ENCODE measurements at places on chromosomes 12 and 14. TPM values are rescaled to one million over a fixed set of nuclear protein-coding genes. Genes with fewer than 3 reads are reported as not detected.

DNA sequence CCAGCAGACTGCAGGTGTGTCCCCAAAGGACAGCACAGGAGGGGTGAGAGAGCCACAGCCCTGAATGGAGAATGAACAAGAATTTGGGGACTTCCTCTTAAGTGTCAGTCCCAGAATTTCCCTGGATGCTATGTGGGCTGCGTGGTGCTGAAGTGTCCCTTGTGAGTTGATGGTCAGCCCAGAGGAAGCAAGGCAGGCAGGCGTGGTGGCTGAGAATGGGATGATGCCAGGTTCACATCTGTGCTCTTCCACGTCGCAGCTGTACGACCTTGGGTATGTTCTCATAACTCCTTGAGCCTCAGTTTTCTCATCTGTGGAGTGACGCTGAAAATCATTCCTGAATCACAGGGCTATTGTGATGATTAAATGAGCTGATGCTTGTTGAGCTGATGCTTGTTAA is 62.1 kb upstream of the GPATCH2L start:
- H3K4me3 ChIP-seq: no peak overlapping the region

DNA sequence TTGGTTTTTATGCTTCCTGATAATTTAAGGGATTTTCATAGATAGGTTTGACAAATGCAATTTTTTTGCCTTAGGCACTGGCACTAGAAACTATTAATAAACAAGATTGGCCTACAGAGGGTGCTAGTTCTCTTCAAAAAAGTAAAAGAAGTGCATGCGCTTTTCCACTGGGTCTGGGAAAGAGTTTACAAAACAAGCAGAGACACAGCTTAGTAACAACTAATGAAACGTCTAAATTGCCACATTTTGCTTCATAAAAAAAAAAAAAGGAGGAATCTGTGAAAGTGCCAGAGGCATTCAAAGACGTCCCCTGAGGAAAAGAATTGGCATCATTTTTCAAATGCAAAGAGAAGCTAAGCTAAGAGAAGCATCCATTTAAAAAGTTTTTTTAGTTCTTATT is 58.3 kb upstream of the EEA1 start:
- H3K36me3 ChIP-seq: no peaks in the 10 kb centered on the region
- peak; percentile 78 for DNase-seq

Gene TMTC3
- polyA plus RNA-seq: 6.3 TPM

DNA sequence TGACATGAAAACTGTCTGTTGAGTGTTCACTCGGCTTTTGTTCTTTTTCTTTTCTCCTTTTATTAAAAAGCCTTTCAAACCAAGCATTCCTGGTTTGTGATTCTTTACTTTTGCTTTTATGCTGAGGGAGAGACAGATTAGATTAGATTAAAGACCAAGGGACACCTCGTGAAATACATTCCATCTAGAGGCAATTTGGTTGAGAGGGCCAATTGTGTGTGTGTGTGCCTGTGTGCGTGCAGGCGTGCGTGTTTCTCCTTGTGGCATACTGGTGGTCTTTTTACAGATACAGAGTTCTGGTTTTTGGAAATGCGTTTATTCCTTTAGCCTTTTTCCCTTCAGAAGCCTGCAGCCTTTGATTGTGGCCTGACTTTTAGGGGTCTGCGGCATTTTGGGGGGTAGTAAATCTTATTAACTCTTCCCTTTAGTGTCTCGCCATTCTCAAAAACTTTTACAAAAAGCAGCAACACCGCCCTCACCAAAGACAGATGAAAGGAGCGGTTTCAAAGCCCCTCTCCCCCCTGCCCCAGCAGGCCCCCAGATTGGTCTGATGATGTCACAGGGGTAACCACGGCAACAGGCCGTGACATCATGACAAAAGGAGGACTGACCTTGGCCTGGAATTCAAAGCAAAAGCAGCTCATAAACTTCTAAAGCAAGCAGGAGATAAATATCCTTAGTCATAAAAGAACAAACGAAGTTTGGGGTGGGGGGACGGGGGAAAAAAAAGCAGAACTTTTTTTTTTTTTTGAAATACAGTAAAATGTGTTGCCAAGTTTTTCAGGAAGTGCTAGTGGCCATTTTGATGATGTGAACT is 84.1 kb upstream of the TBX3 start:
- H3K27ac ChIP-seq: no peak overlapping the region
- no peaks in the 10 kb centered on the region for H3K27me3 ChIP-seq
- peaks cover 35% of the 10 kb centered on the region for H3K4me1 ChIP-seq
- H3K36me3 ChIP-seq: no peaks in the 10 kb centered on the region

Gene DTX3
- 27.2 TPM for polyA plus RNA-seq

DNA sequence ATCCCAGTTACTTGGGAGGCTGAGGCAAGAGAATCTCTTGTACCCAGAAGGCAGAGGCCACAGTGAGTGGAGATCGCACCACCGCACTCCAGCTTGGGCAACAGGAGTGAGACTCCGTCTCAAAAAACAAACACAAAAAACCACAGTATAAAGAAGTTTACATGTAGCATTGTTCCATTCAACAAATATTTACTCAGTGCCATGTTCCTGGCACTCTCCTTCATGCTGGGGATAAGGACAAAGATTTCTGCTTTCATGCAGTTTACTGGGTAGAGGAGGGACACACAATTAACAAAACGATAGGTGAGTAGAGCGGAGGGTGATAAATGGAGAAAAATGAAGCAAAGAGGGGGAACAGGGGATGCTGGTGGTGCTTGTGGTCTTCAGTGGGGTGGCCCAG is 68.2 kb upstream of the OVCH1 start:
- H3K4me1 ChIP-seq: 0 out of 2 replicates have a peak, but pooled peaks cover 6% of the 10 kb centered on the region
- no peaks in the 10 kb centered on the region for H3K27me3 ChIP-seq
- no peak overlapping the region for H3K4me3 ChIP-seq

GRCh38 chr12:113506867-113507266 is 35.2 kb upstream of the LHX5 start:
- DNase-seq: no peak
- 0 out of 2 replicates have a peak, but pooled peaks cover 6% of the 10 kb centered on the region for H3K4me1 ChIP-seq
- H3K27ac ChIP-seq: no peak overlapping the region
- no peaks in the 10 kb centered on the region for H3K36me3 ChIP-seq
- H3K27me3 ChIP-seq: no peaks in the 10 kb centered on the region
- no peak overlapping the region for H3K4me3 ChIP-seq

- no peaks in the 10 kb centered on the region for H3K36me3 ChIP-seq
- H3K27me3 ChIP-seq: no peaks in the 10 kb centered on the region
- no peak overlapping the region for H3K27ac ChIP-seq
- DNase-seq: no peak
- no peaks in the 10 kb centered on the region for H3K4me1 ChIP-seq
These were observed 1435.7 kb downstream of the LRFN5 start for GRCh38 chr14:43042408-43042807.

- no peaks in the 10 kb centered on the region for H3K4me1 ChIP-seq
- peak; percentile 17 for DNase-seq
- H3K27me3 ChIP-seq: no peaks in the 10 kb centered on the region
- no peak overlapping the region for H3K27ac ChIP-seq
These were observed 20.2 kb downstream of the P2RX2 start for GRCh38 chr12:132638541-132639408.

GRCh38 chr12:53340398-53340797 is 4.2 kb upstream of the SP7 start:
- H3K36me3 ChIP-seq: no peaks in the 10 kb centered on the region
- peaks cover 60% of the 10 kb centered on the region for H3K27me3 ChIP-seq
- H3K4me3 ChIP-seq: no peak overlapping the region
- no peak overlapping the region for H3K27ac ChIP-seq
- H3K4me1 ChIP-seq: peaks cover 9% of the 10 kb centered on the region

Gene SERPINA10
- 20.2 TPM for polyA plus RNA-seq

DNA sequence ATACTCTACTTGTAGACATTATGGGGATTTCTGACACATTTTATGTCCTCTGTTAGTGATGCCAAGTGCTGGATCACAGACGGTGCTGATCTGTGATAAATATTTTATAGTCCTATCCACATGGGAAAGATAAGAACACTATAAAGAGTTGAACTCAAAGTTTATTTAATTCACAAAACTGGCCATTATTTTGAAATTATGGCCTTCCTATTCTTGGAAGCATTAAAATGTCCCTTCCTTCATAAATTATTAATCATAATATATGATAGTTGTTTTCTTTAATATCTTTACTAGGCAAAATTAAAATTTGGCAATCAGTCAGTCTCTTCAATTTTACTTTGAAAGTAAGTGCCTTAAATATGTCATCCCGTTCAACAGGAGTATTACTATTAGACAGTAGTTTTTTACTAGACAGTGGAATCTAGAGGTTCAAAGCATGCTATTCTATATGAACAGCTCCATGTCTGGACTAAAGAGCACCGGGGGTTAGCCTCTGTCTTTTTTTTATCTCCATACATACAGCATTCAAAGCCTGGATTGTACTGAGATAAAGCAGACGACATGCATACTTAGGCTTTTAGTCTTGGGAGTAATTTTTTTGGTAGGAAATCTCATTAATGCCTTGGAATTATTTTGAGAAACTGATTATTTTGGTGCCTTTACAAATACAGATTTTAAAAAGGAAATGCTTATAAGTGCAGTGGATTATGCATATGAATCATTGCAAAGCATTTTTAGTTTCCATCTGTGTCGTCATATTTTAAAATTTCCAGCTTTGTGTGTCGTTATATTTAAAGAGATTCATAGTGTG is 306.1 kb upstream of the RGS6 start:
- no peak overlapping the region for H3K27ac ChIP-seq
- no peak for DNase-seq
- H3K4me3 ChIP-seq: no peak overlapping the region
- H3K36me3 ChIP-seq: no peaks in the 10 kb centered on the region

GRCh38 chr12:92784356-92784755 is 81.6 kb downstream of the PLEKHG7 start:
- no peak overlapping the region for H3K27ac ChIP-seq
- no peaks in the 10 kb centered on the region for H3K27me3 ChIP-seq
- H3K36me3 ChIP-seq: peaks cover 35% of the 10 kb centered on the region
- DNase-seq: no peak

DNA sequence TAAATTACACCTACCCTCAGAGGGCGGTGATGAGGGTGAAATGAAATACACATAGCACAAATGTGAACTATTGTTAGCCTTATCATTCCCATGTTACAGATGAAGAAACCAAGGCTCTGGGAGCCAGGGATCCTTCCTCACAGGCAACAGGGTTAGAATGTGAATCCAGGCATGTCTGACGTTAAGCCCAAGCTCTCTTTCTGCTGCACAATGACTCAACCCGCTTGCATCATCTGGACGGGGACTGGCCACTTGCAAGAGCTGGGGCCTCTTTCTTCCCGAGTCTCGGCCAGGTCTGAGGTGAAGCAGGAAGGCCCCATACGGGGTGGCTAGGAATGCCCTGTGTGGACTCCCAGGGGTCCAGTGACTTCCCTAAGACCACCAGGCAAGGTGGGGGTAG is 105.2 kb downstream of the RBM19 start:
- no peaks in the 10 kb centered on the region for H3K4me1 ChIP-seq
- no peak overlapping the region for H3K4me3 ChIP-seq
- no peak overlapping the region for H3K27ac ChIP-seq
- DNase-seq: no peak
- no peaks in the 10 kb centered on the region for H3K27me3 ChIP-seq

- no peaks in the 10 kb centered on the region for H3K36me3 ChIP-seq
- no peak for DNase-seq
- no peaks in the 10 kb centered on the region for H3K27me3 ChIP-seq
- H3K4me3 ChIP-seq: no peak overlapping the region
These were observed 10.4 kb downstream of the OSBPL8 start for GRCh38 chr12:76549131-76549530.

GRCh38 chr12:82412246-82412645 is 53.9 kb downstream of the METTL25 start:
- H3K4me3 ChIP-seq: no peak overlapping the region
- no peaks in the 10 kb centered on the region for H3K27me3 ChIP-seq
- no peaks in the 10 kb centered on the region for H3K4me1 ChIP-seq
- no peak for DNase-seq
- no peaks in the 10 kb centered on the region for H3K36me3 ChIP-seq

- DNase-seq: no peak
- H3K27me3 ChIP-seq: no peaks in the 10 kb centered on the region
- H3K36me3 ChIP-seq: no peaks in the 10 kb centered on the region
These were observed 90.7 kb downstream of the PLEKHA5 start for GRCh38 chr12:19220205-19220604.

Gene VWF
- 0.63 TPM for polyA plus RNA-seq

DNA sequence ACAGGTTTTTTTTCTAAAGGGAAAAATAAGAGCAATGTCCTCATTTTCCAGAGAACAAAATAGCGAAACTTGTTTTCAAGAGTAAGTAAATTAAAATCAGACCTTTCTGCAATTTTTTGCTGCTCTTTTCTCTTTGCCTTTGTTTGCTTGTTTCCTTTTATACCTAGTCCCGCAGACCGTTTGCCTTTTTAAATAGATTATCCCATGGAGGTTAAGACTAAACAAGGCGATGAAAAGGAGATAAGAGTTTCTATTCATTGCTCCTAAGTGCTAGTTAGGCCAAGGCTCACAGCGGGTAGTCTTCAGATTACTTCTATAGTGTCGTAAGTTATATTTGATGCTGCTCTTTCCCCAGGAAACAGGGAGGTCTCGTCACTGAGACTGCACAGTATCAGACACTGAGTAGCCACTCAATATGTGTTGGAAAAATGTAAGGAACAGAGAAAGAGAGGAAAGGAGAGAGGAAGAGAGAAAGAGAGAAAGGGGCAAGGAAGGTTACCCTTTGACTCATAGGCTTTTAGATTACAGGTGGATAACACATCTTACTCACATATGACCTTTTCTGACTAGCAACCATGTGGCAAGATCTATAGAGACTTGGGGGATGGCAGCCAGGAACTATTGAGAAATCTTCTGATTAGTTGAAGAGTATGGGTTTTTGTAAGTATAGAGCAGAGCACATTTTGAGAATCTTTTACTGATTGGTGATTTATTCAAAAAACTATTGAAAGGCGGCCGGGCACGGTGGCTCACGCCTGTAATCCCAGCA is 107.5 kb upstream of the PARP11 start:
- H3K4me3 ChIP-seq: no peak overlapping the region
- no peak for DNase-seq
- 0 out of 2 replicates have a peak, but pooled peaks cover 9% of the 10 kb centered on the region for H3K4me1 ChIP-seq
- H3K27ac ChIP-seq: no peak overlapping the region
- H3K27me3 ChIP-seq: no peaks in the 10 kb centered on the region

GRCh38 chr12:54611715-54612149 is 23.0 kb downstream of the LACRT start:
- no peaks in the 10 kb centered on the region for H3K27me3 ChIP-seq
- H3K27ac ChIP-seq: no peak overlapping the region
- no peaks in the 10 kb centered on the region for H3K4me1 ChIP-seq
- no peaks in the 10 kb centered on the region for H3K36me3 ChIP-seq

DNA sequence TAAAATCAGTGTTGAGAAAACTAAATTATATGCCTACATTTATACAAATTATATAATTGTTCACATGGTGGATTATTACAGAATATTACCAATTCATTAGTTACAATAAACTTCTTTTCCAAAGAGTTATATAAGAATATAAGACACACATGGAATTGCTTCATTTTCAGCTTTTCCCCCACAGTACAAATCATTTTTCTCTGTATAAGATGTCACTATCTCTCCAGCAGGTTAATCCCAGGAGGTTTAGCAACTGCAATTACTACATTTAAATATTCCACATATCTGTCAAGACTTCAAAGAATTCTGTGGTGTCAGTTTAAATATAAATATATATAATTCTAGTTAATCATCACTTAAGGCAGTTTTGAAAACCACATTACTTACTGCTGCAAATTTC is 59.6 kb upstream of the G2E3 start:
- DNase-seq: no peak
- no peak overlapping the region for H3K4me3 ChIP-seq
- no peaks in the 10 kb centered on the region for H3K27me3 ChIP-seq
- H3K4me1 ChIP-seq: no peaks in the 10 kb centered on the region

GRCh38 chr12:18355429-18355828 is 94.1 kb downstream of the PIK3C2G start:
- H3K4me1 ChIP-seq: no peaks in the 10 kb centered on the region
- no peaks in the 10 kb centered on the region for H3K36me3 ChIP-seq
- no peak overlapping the region for H3K27ac ChIP-seq
- DNase-seq: no peak
